ENCODE measurements at places on chromosomes 1 and 21.

GRCh38 chr1:114521396-114522263 is 10.6 kb upstream of the TRIM33 start:
- no peak for DNase-seq

DNA sequence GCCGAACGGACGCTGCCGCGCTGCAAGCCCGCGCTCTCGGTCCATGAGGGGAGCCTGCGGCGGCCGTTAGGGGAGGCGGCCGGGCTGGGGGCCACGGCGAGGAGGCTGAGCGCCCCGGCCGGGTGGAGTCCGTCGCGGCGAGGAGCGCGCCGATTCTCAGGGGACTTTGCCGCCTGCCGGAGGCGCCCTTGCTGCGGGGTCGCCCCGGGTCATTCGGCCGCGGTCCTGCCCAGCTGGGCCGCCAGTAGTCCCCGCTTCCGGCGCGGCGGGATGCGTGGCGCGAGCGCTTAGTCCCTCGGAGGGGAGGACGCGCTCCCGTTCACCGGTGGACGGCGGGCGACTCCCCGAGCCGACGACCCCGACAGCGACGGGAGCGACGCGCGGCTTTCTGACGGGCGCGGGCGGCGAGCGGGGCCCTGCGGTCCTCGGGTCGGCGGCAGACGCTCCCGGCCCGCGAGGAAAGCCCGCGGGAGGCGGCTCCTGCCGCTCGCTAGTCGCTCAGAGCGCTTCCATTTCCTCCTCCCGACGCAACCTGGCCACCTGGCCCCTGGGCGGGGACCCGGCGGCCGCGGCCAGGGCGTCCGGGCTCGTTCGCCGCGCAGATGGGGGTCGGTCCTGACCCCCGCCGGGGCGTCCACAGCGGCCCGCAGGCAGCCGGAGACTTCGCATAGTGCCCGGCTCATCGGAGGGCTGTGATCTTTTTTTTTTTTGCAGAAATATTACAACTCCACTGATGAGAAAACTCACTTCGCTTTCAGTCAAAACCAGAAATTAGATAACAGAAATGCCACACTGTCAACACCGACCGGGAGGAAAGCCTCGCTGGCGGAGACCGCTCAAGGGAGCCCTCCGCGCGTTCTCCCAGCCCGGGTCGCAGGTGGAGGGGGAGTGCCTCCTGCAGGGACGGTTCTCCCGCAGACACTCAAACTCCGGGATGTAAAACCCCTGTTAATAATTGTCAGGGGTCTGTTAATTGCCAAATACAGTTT is 641 bp upstream of the ZBTB21 start:
- DNase-seq, result no peak

- DNase-seq, result peak; percentile 71
Observed at GRCh38 chr21:41419921-41420862, 5.8 kb upstream of the MX1 start.

GRCh38 chr1:150505431-150505830 is 2.5 kb upstream of the ECM1 start:
- no peak for DNase-seq

DNA sequence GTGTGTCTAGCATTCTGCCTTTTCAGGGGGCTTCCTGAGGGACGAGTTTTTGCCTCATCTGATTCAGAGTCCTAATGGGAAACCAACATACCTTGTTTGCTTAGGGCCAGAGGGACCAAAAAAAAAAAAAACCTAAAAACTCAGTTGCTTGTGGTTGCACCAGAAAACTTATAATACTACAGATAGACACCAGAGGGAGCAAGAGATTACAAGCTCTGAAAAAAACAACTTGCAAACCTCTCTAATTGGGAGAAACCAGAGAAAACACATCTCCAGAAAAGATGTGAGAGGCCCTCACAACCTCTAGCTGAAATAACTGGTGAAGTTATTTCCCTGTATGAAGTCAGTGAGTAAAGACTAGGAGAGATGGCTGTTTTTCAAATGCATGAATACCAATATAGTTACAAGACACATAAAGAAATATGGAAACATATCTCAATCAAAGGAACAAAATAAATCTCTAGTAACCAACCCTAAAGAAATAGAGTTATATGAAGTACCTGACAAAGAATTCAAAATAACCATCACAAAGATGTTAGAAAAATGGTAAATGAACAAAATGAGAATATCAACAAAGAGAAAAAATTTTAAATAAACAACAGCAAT is 233.7 kb upstream of the NFIA start:
- DNase-seq, result no peak

DNA sequence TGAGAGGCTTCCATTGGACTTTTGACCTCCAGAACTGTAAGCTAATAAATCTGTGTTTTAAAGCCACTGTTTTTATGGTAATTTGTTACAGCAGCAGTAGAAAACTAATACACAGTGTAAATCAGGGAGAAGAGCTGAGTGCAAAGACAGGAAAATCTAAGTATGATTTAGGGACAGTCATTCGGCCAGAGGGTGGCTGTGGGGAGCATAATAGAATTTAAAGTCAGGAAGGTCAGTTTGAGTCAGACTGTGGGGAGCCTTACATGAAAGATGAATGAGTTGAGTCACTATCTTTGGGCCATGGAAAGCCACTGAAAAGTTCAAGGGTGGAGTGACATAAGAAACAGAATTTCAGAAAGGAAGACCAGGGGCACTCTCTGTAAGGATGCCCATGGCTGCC is 52.4 kb upstream of the SSX2IP start:
- DNase-seq, result no peak

DNA sequence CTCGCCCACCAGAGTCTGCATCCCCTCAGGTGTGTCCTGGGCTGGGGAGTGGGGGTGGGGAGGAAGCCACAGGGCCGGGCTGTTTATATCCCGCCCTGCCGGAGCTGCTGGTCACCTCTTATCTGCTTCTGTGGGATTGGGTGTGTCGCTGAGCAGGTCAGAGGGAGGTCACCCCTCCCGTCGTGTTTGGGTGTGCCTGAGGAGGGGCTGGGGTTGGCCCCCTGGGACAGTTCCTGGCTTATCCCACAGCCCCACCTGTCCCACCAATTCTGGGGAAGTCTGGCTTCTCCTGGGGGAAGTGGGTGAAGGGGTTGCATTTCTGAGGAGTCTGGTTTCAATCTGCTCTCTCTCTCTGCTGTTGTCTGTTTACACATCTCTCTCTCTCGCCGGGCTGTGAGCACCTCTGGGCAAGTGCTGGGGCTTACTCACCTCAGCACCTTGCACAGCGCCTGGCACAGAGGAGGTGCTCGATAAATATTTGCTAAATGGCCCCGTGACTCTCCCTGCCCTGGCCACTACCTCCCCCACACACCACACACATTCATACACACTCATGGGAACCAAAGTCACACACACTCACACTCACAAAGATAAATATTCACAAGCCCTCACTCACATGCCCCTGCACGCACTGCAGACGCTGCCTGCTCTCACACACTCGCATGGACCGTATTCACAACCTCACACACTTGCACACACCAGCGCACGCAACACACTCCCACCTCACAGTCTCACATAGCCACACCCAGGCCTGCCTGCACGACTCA is 8.3 kb downstream of the ELF3 start:
- no peak for DNase-seq

GRCh38 chr1:48718705-48719104 is 58.0 kb downstream of the BEND5 start:
- no peak for DNase-seq

- no peak for DNase-seq
Observed at GRCh38 chr1:240522122-240522822, 89.7 kb downstream of the GREM2 start.

Measured in putamen (tissue), 1 donor.